ENCODE measurements at places on chromosomes 7 and 10.

- no peak for DNase-seq
Observed at GRCh38 chr7:139708541-139708940, 69.3 kb downstream of the HIPK2 start.

DNA sequence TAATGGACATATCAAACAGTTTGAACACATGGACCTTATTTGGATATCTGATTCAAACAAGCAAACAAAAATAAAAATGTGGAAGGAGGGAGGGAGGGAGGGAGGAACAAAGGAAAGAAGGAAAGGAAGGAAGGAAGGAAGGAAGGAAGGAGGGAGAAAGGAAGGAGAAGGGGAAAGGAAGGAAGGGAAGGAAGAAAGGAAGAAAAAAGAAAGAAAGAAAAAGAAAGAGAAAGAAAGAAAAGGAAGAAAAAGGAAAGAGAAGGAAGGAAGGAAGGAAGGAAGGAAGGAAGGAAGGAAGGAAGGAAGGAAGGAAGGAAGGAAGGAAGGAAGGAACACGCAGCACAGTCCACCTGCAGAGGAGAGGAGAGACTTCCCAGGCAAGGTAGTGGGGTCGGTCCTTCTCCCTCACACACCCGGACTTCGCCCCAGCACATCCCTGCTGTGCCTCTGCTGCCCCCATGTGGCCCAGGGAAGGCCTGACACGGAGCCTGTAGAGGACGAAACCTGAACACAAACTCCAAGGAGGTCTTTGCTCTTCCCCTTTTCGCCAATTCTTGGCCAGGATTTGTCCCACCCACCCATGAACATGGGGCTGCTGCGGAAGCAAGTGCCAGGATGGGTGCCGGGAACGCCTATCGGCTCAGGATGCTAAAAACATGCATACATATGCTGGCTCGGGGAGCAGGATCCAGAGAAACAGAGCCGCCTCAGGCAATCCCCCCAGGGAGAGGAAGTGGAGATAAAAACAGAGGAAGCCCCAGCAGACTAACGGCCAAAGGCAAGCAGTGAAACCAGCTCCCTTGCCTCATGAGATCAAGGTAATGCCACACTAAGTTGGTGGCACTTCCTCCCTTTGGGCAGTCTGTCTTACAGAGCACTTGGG is 52.3 kb upstream of the DGKI start:
- DNase-seq: peak; percentile 63

DNA sequence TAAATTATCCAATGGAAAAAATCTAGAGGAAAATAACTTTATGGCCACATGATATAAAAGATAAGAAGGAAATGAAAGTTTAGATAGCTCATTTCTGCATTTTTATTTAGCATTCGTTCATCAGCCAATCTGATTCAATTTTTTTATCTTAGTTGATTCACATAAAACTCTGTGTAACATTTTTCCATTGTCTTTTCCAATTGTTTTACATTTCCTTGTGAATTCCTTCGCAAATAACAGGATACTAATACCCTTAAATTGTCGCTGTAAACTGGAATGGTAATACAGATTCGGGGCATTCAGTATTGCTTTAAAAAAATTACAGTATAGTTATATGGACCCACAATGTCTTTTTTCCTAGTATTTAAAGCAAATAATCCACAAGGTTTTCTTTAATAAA is 136.4 kb downstream of the CUBN start:
- no peak for DNase-seq

- no peak for DNase-seq
Observed at GRCh38 chr10:86661161-86662025, 6.9 kb upstream of the LDB3 start.

DNA sequence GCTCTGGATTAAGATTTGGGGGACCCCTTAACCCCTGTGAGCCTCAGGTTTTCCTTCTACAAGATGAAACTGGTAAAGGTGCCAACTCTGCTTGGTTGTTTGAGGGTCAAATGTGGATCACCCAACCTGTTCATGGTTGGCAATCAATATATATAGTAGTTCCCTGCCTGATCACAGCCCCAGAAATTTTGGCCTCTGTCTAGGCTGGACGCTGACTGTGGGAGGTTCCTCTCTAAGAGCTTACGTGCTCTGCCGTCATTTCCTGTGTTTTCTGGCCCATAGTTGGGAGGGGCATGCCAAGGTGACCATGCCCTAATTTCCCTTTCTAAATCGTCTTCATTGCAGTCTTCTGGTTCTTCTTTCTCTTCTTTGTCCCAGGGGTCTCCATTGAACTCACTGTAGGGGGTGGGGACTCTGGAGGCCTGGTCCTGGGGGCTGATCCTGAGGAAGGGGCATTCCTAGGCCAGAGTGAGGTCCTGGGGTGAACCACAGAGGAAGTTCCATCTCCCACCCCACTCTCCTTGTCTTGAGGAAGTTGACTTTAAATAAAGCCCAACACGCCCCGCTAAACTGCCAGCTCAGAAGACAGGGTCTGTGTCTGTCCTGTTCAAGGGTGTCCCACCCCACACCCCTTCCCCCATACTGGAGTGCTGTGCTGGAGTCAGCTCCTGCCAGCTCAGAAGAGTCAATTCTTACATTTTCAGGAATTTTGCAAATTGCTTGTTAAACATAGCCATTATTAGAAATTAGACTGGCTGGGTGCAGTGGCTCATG is 98.9 kb upstream of the SDK1 start:
- no peak for DNase-seq

Data from stimulated activated CD4-positive, alpha-beta T cell treated with anti-CD3 and anti-CD28 coated beads, TNF-alpha, amount 100 ng/mL, for 24 hours (primary cell).